Esophagus mucosa (tissue), 1 donor: ENCODE measurements at places on chromosomes 7 and 10.

DNA sequence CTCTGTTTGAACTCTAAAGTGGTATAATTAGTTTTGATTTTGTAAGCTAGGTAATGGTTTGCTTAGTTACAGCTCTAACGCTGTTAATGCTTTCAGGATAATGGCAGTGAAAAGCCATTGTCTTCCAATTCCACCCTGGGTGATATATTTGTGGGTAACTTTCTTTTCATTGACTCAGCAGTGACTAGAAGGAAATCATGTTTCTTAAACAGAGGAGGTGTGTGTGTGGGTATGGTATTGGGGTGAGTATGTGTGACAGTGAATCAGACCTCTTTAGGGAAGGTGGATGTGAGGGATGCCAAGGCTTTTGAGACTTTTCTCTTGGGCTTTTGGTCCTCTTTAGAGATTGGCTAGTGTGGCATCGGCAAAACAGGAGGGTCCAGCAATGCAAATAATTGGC lies 13.6 kb downstream of the ENTPD7 start:
- peak; percentile 94 for ATAC-seq

GRCh38 chr7:27409776-27410175 lies 167.2 kb downstream of the EVX1 start:
- no peak for ATAC-seq

GRCh38 chr7:27840313-27840712 lies 100.4 kb downstream of the TAX1BP1 start:
- ATAC-seq = peak; percentile 7

DNA sequence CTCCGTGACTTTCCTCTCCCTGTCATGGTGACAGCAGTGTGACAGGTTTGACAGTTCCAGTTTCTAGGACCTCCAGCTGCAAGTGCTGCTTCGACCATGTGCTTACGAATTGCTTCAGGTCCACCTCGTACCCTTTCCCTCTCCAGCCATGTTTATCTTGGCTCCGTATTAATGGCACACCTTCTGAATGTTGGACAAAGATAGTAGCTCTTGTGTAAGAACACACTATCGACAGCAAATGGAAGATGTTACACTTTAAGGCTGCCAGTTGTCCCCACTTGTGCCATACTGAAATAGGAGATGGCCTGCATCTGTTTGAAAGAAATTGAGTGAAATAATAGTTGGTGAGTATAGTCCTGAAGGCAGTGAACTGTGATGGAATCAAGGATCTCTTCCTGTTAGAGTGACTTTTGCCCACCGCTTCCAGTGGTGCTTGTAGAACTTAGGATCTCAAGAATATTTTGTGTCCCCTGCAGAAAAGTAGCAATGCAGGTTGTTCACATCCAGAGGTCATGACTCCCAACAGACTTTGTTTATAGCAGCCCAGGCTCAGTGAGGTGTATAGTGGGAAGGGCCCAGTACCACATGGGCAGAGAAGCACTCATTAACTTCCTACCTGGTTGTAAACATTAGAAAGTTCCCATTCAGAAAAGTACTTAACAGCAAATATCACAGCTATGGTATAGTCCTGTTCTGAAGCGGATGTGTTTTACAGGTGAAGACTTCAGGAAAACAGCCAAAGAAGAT lies 629.7 kb upstream of the GALNT17 start:
- no peak for ATAC-seq

GRCh38 chr10:69123306-69123746 lies 652 bp upstream of the VPS26A start:
- ATAC-seq = peak; percentile 21

DNA sequence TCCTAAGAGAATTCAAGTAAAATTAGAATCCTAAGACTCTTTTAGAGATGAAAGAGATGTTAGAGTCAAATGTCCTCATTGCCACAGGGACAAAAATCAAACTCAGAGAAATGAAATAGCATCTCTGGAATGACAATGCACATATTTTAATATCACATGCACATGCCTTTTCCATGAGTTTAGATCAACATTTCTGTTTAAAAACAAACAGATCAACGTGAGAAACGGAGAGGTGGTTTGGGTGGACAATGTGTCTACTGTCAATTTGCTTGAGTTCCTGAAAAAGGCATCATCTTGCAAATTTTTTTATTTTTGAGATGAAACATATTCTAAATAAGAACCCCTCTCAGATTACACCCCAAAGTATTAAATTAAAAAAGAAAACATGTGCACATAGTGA lies 130.0 kb downstream of the CHRM2 start:
- no peak for ATAC-seq

- ATAC-seq = no peak
Measured at GRCh38 chr7:98368716-98369115, 32.2 kb downstream of the BAIAP2L1 start.

DNA sequence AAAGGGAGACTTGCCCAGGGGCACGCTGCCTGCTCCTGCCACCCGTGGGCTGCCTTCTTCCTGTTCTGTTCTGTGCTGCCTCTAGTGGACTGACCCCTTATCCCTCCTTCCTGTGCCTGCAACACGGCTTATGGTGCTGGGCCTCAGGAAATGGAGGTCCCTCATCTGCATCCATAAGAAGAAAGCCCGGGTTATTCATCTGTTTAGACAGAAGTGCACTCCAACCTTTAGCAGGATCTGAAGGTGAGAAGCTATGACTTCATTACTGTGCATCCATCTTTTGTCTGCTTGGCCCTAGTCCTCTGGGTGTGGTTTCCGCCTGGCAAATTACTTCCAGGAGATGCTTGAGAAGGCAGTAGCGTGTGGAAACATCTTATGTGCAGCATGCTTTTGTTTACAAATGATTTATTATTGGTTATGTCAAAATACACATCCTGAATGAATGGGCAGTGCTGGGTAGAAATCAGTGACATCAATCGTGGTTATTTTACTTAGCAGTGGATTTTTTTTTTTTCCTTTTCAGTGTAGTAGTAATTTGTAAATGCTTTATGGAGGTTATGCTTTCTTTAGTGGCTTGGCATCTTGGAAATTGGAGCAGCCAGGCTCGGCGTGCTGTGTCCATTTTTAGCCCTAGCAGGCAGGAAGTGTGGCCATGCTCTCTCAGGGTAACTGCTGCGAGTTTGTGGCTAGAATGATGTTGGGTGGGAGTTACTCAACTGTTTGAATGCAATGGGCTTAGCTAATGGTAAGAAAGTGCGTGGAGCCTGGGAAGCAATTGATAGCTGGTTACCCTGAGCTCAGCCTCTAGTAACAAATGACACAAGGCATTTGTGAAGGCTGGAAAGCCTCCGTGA lies 12.7 kb downstream of the PTPRE start:
- ATAC-seq = peak; percentile 38

GRCh38 chr7:129468087-129468486 lies 33.9 kb downstream of the STRIP2 start:
- peak; percentile 46 for ATAC-seq

DNA sequence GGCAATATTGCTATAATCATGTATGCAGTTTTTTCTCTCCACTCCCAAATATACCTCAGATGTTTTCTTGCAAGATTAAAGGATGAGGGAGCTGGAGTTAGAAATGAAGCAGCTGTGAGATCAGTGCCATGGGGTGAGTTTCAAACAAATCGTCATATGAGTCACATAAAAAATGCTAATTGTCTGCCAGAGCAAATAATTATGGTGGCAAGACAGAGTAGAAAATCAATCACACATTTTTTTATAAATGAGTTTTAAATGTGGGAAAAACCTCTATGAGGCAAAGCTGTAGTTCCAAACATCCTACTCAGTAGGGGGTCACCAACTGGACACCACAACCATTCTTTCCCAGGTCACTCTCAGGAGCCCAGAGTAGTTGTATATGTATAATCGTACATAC lies 55.3 kb downstream of the CH25H start:
- no peak for ATAC-seq

- no peak for ATAC-seq
Measured at GRCh38 chr7:19118636-19119371, 1.4 kb upstream of the TWIST1 start.

DNA sequence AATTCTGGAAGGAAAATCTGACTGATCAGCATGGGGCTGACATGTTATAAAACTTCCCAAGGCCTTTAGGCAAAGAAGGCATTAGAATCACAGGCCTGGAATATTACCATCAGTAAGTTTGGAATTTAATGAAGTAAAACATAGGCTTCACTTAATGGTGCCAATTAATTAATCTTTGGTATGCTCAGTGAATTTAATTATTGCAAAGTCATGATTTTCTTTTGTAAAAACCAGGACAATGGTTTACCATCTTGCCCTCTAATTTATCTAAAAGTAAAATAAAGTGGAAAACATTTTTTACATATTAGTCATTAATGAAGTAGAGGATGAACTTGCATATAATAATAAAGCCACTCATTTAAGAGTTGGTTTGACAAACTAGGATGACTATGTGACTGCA lies 220.3 kb downstream of the SEC23IP start:
- no peak for ATAC-seq

- ATAC-seq = peak; percentile 91
Measured at GRCh38 chr10:88131511-88132139, 268.2 kb downstream of the PTEN start.

GRCh38 chr7:51701935-51702334 lies 385.3 kb upstream of the COBL start:
- ATAC-seq = no peak

GRCh38 chr7:45709168-45710042 lies 135.2 kb downstream of the ADCY1 start:
- peak; percentile 65 for ATAC-seq

GRCh38 chr10:5987747-5988146 lies 10.4 kb upstream of the IL15RA start:
- ATAC-seq = no peak

DNA sequence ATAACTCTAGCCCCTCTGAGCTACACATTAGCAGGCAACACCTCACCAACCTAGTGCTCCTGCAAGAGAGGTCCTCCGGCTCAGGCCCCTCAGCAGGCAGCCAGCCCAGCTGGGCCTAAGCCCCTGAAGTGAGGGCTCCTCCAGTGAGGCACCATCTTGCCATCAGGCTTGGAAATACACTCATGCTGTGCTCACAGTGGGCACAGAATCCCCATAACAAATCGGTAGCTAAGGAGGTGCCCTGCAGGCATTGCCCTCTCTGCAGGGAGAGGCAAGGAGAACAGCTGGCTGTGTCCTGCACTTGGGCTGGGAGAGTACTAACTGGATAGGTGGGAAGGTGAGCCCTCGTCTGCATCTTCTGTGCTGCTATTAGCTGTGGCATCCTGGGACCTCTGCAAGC lies 3.7 kb upstream of the C10orf71 start:
- no peak for ATAC-seq

- peak; percentile 83 for ATAC-seq
Measured at GRCh38 chr10:114624951-114625780, 32.9 kb downstream of the ABLIM1 start.

DNA sequence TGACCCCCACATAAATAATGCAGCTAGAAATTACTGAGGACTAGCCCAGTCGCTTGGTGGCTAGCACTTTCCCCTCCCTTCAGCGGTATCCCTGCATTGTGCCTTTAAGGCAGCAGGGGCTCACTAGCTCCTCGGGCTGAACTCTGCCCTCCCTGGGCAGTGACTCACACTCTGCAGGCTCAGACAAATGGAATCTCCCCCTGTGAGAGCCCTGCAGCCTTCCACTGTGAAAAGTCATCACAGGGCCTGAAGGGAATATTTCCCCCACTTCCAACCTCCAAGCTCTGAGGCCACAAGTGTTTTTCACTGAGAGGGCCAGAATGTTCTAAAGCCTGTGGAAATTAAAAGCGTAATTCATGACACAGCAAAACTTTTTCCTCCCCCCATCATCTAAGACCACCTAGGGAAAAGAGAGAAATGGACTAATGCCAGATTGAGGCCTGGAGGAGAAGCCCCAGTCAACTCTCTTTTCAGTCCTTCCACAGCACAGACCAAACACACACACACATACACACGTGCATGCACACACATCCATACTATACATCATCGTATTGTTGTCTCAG lies 93.6 kb upstream of the COL1A2 start:
- peak; percentile 47 for ATAC-seq

GRCh38 chr7:132486274-132486610 lies 90.0 kb downstream of the PLXNA4 start:
- no peak for ATAC-seq

- no peak for ATAC-seq
Measured at GRCh38 chr7:69624435-69625230, 26.4 kb downstream of the AUTS2 start.

DNA sequence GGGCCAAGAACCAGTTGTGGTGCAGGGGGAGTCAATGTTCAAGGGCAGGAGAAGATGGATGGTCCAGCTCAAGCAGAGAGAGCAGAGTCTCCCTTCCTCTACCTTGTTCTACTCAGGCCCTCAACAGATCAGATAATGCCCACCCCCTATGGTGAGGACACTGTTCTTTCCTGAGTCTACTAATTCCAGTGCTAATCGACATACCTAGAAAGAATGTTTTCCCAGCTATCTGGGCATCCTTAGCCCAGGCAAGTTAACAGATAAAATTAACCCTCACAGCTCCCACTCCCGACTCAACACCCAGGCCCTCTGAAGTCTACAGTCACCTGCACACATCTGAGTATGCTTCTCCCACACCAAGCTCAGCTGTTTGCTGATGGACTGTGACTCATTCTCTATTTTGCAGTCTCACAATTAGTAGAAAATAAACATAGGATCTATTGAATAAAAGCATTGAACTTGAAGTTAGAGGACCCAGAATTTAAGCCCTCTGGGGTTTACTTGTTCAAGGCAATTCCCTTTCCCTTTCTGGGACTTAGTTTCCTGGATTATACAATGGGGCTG lies 17.1 kb downstream of the COL13A1 start:
- no peak for ATAC-seq

DNA sequence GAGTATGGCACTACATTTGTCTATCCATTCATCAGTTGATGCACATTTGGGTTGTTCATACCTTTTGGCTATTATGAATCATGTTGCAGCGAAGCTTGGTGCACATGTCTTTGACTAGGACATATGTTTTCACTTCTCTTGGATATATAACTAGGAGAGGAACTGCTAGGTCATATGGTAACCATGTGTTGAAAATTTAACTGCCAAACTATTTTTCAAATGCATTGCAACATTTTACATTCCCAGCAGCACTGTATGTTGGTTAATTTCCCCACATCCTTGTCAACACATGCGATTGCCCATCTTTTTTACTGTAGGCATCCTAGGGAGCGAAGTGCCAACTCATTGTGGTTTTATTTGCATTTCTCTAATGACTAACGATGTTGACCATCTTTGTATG lies 183.4 kb downstream of the PRKCQ start:
- ATAC-seq = no peak

GRCh38 chr7:76428149-76428823 lies 3.5 kb downstream of the ZP3 start:
- ATAC-seq = no peak

GRCh38 chr10:129871966-129872365 lies 92.1 kb downstream of the EBF3 start:
- ATAC-seq = no peak
